ENCODE measurements at places on chromosomes 16 and 17.

DNA sequence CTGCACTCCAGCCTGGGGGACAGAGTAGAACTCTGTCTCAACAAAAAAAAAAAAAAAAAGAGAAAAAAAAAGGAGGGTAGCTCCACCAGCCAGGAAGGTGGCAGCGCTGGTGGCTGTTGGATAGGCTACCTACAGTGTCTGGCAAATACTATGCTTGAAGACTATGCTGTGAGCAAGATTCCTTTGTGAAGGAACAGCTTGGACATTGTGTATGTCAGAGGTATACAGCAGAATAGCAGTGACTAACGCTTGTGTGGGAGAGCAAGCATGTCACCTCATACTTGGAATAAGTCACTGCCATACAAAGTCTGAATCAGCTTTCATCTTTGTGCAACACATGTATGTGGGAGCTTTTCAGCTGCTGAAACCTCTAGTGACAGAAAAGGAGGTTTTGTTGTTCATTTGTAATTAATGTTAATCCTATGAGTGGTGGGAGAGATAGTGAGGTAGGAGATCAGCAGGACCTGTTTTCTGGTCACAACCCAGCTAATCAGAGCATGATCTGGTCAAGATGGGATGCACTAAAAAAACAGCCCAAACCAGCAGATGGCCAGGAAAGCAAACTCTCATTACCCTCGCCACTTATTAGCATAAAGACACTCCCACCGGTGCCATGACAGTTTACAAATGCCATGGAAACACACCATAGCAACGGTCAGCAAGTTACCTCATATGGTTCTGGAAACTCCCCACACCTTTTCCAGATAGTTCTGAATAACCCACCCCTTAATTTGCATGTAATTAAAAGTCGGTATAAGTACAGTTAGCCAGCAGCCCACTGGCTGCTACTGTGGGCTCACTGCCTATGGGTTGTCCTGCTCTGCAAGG, 6.8 kb upstream of the ITGAD start:
- DNase-seq = no peak

GRCh38 chr16:4378161-4378666, 6.6 kb downstream of the VASN start:
- DNase-seq = no peak

DNA sequence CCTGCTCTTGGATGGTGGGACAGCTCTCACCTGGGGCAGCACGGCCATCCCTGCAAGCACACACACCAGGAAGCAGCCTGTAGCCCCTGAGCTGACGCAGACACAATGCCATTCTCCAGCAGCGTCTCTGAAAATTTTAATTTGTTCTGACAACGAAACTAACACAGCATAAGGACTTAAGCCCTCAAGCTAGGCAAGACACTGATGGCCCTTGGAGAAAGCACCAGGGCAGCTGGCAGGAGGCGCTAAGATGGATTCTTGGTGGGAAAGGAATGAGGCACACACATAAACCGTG, 2.7 kb upstream of the LIMD2 start:
- no peak for DNase-seq

GRCh38 chr16:557463-558297, 2.5 kb upstream of the PRR35 start:
- DNase-seq = no peak

GRCh38 chr17:14333506-14333905, 32.6 kb downstream of the HS3ST3B1 start:
- DNase-seq = no peak
